ENCODE measurements at places on chromosomes 6 and 20.

DNA sequence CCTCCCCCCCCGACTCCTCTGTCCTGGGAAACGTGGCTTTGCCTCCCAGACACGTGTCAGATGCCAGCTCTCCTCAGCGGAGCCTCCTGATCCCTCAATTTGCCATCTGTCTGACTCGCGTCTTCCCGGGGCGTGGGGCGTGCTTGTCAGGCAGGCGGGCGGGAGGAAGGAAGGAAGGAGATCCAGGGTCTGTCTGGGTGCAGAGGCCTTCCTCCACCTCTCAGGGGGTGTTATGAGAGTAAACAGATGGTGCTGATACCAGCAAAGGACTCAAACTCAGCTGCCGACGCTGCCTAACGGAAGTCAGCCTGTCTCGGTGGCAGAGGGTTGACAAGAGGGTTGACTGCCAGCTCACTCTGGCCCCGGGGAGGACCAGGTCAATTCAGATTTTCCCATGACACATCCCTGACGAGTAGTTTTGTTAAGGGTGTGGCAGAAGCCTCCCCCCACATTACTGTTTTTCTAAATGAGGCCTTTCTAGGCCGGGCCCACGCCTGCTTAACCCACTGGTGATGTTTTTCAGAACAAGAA lies 17.0 kb downstream of the UQCC2 start:
- DNase-seq: no peak

- no peak for DNase-seq
Measured at GRCh38 chr6:4550227-4550597, 226.0 kb upstream of the CDYL start.

DNA sequence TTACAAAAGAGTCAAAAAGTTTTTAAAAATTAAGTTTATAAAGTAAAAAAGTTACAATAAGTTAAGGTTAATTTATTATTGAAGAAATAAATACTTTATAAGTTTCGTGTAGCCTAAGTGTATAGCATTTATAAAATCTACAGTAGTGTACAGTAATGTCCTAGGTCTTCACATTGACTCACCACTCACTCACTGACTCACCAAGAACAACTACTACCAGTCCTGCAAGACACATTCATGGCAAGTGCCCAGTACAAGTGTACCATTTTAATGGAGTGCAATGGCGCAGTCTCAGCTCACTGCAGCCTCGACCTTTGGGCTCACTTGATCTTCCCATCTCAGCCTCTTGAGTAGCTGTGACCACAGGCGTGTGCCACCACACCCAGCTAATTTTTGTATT lies 128.2 kb downstream of the GPX5 start:
- DNase-seq: no peak

DNA sequence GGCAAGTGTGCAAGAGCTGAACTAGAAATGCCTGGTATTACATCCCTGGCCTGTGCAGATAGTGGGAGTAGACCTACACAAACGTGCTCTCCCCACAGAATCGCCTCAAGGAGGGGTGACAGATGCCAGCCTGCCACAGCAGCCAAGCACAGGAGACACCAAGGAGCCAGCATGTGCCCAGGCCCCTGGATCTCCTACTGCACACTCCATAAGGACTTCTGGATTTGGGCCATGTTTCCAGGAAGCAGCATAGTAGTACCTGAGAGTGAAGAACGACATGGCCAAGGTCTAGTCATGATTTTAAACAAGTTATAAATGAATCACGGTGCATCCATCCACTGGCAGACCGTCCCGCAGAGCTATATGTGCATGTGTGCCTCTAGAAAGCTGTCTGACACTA lies 232.2 kb downstream of the SYNDIG1 start:
- no peak for DNase-seq

- no peak for DNase-seq
Measured at GRCh38 chr6:149220882-149221773, 96.4 kb upstream of the TAB2 start.

DNA sequence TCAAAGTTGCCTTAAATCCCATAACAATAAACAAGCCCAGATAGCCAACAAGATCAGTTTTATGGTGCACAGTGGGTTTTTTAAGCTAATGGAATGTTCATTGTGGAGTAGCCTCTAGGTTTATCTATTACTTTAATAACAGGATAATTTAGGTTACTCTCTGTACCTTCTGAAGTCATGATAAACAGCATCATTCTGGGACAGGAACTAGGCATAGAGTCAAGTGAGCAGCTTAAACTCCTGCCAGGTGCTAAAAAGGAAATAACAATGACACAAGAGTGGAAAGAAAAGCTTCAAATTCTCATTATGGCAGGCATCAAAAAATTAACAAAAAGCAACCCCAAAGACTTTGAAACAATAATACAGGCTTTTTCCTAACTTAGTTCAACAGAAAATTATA lies 228.8 kb downstream of the HACE1 start:
- DNase-seq: no peak

- DNase-seq: no peak
Measured at GRCh38 chr6:157155804-157156203, 167.5 kb downstream of the TMEM242 start.

DNA sequence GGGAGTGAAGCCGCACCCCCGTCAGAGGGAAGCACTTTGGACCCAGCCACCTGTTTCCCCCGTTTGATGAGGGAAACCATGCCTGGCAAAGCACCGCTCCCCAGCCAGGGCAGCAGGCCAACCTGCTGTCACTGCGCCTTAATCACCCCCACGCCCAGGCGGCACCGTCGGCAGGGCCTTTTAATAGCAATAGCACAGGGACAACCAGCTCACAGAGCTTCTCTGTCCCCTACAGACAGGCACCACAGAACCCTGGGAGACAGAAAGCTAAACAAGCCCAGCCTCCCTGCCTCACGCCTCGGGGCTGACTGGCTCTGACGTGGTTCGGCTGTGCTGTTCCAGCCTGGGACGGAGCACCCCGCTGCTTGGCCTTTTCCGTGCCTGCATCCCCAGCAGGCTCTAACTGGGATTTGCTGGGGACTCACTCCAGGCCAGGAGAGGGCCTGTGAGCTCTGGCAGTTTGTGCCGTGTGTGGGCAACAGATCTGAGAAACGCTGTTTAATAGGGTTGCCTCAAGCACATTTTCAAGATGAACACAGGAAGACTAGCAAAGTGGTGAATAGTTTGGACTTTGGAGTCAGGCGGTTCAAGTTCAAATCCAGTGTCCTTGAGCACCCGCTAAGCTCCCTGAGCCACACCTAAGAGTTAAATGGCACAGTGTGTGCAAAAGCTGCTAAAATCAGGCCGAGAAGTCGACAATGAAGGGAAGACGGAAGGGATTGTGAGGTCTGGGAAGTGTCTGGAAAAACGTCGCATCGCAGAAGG lies 223.8 kb downstream of the NRN1 start:
- DNase-seq: no peak

- peak; percentile 72 for DNase-seq
Measured at GRCh38 chr6:84227434-84228197, at the start of gene CEP162. Gene CEP162 (minus strand): TSS chr6:84227643. CDS start chr6:84226393, 1,250 bp downstream.

All from iPS DF 6.9 (cell line).